ENCODE measurements at places on chromosomes 16 and 17.
A peak's percentile ranks its signal among the peaks of the same experiment; 100 is the strongest.

GRCh38 chr16:77556201-77556873 lies 121.5 kb upstream of the ADAMTS18 start:
- DNase-seq, result no peak

DNA sequence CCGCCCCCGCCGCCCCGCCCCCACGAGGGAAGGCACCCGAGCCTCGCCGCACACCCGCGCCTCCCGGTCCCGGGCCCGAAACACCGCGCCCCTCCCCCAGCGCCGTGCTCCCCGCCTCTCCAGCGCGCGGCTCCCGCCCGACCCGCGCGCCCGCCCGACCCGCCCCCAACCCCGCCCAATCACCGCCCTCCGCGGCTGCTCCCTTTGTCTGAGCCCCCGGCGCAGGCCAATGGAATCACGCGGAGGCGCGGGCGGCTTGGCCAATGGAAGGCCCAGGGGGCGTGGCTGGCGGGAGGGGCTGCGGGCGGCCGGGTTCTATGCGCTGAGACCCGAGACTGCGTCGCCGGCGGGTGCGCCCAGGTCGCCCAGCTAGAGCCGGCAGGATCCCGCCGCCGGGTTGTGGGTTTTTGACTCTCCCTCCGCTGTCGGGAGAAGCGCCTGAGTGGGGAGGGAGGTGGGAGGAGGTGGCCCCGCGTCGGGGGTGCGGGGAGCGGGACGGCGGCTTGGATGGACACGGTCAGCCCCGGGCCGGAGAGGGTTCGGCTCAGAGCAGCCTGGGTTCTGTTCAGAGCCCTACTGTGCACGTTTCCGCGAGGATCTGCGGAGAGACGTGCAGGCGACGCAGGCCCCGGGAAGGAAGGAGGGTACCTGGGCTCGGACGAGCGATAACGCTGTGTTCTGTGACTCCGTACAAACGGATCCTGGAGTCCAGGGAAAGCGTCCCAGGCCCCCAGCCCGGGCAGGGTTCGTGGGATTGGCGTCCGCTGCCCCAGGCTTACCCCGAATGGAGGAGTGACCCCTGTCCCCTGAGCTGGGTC lies 49.0 kb upstream of the BAHCC1 start:
- DNase-seq, result peak; percentile 99

GRCh38 chr16:58211846-58212245 lies 13.9 kb upstream of the CSNK2A2 start:
- no peak for DNase-seq

DNA sequence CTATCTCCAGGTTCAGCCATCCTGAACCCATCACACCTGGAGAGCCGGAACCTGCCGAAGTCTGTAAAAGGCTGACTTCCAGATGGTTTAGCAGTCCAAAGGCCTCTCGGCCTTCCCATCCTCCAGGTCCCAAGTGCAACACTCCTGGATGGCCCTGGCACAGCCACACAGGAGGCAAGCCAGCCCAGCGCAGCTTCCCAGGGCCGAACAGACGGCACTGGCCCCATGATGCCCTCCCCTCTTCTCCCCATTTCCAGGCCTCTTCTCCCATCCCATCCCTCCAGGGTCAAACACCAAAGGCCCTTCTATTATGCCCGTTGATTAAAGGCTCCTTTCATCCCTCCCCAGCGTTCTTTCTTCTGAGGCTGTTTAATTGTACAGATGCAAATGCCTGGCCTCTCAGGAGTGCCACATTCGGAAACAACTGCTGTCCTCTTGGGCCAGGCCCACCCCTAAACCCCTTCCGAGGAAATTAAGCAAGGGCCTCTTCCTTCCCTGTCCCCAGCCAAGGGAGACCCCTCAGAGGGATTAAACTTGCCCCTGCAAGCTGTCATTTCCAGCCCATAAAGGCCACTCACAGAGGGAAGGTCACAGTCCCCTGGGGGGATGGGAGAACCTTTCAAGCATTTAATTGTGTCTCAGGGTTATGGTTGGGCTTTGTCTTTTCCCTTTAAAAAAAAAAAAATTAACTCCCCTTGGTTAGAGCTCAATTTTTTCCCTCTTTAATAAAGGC lies 30.8 kb downstream of the AXIN2 start:
- peak; percentile 34 for DNase-seq

DNA sequence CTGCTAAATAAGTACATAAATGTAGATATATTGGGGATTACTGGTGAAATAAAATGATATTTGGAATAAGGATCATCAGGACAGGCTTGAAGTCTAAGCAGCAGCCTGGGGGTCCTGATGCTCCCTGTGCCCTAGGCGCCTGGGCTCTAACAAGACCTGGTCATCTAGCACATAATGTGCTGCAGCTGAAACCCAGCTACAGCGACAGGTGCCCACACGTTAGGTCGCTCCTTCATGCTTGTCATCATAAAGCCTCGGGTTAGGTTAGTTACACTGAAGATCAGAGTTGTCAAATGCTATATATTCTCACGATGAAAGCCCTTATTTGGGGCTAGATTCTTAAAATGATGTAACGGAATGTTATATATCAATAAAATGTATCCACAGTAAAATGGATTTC lies 11.5 kb downstream of the NARF start:
- DNase-seq, result no peak

DNA sequence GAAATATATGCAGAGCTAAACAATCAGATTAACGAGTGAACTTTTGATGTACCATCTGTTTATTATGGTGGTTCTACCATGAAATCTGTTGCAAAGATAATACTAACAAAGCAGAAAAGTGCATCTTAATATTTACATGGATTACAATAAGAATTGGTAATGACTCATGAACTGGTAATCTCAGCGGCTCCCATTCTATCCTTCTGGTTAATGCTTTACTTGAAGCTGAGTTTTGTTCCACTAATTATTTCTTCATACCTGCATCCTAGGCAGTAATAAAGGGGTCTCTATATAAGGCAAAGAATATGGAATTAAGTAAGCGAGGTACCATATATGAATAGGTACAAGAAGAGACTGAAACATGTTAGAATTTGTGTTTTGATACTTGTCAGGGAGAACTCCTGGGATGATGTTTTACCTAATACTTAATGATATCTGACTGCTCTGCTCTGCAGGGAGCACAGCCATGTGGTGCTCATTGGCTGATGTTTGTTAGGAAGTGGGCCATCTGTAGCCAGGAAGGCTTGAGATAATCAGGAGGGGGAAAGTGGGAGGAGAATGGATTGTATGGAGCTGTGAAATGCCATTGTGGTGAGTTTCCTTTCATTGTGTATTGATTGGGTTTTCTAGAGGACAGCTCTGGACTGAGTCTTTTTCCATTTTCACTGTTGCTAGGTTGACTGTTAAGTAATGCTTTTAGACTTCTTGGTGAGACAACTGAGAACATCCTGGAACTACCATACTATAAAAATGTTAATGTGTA lies 52.6 kb downstream of the MAP2K6 start:
- no peak for DNase-seq

All from adrenal gland (tissue), 19 donors.